ENCODE measurements at places on chromosomes 7 and 10.

GRCh38 chr10:86349940-86350630 lies 16.5 kb downstream of the GRID1 start:
- no peak for DNase-seq

GRCh38 chr7:132666071-132666773 lies 90.0 kb upstream of the PLXNA4 start:
- no peak for DNase-seq

- DNase-seq, result no peak
Measured at GRCh38 chr7:118590107-118590506, 365.6 kb downstream of the ANKRD7 start.

DNA sequence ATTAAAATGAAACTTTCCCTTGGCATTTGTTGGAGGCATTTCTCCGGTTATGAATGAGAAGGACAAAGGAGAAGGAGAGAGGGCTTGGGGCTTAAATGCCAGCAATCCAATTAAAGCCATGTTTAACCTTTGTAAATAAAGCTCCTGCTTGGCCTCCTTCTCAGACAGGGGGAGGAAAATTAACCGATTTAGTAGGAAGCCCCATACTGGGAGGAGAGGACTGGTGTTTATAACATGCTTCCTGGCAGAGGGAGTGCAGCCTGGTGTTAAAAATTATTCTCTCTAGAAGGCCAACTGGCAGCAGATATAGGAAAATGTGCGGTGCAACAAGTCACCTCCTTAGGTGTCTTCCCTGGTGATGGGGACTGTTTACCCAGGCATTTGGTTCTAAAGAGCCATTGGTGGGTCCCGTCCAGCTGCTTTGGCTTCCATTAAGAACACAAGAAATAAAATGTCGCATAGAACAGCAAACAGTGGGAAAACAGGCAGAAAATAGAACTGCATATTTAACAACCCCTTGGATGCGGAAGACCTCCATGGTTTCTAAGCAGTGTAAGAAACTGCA lies 846.5 kb downstream of the TYW1 start:
- no peak for DNase-seq

DNA sequence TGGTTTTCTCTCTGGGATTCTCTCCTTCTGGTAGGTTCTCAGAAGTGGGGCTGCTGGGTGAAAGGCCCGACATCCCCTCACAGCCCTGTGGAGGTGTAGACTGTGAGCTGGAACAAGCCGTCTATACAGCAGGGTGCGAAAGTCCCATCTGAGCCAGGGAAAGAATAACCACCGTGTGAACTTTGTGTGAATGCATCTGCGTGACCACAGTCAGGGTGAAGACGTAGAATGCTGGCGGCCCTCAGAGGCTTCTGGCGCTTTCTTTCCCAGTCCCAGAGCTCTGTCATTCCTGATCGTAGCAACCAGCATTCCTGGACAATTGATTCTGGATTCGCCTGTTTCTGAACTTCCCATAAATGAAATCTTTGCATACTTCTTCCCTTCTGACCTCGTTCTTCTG lies 30.0 kb downstream of the ELFN1 start:
- peak; percentile 4 for DNase-seq

- DNase-seq, result no peak
Measured at GRCh38 chr7:154789404-154789803, 213.5 kb downstream of the PAXIP1 start.

DNA sequence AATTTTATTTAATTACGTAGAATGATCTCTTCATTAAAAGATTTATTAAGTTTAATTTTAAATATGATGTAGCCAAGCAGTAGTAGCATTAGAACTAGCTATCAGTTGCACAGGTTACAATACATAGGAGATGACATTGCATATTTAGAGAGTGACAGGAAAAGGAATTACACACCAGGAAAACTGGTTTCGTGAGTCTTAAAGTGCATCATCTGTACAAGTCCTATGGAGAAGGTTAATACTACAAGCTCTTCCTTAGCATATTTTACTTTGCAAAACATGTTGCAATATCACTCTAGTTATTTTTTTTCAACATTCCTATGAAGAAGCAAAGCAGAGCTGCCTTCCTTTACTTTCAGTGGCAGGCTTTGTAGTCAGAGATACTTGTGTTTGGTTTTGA lies 20.2 kb upstream of the SEM1 start:
- DNase-seq, result no peak

GRCh38 chr10:99450156-99450555 lies 19.7 kb upstream of the GOT1 start:
- no peak for DNase-seq

DNA sequence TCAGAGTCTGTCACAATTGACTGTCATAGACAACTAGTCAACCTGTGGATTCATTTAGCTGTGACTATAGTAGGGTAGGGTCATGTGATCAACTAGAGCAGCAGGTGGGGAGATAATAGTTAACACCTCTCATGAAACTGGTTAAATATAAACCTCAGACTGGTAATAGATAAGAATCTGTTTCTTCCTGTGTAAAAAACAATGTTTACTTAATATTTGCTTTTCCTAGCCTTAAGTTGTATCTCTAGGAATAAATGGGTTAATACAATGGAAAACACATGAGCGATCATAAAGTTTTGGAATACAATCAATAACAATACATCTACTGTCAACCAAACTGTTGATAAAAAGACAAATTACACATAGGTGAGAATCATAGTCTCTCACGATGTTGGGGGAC lies 43.4 kb upstream of the ITGB8 start:
- DNase-seq, result no peak

GRCh38 chr10:80751940-80752339 lies 214.2 kb downstream of the SH2D4B start:
- DNase-seq, result no peak

- no peak for DNase-seq
Measured at GRCh38 chr7:8413600-8413999, 19.8 kb upstream of the NXPH1 start.
